Endothelial cell of umbilical vein (primary cell): ENCODE measurements at places on chromosomes 12 and 14. TPM values are rescaled to one million over a fixed set of nuclear protein-coding genes. Genes with fewer than 3 reads are reported as not detected.

PTPRQ gene
- not detected in 2 replicates for total RNA-seq

KRT7 gene
- 293 and 420 TPM in 2 replicates for total RNA-seq

ZNF219 gene
- 12.8 and 15.2 TPM in 2 replicates for total RNA-seq

DNA sequence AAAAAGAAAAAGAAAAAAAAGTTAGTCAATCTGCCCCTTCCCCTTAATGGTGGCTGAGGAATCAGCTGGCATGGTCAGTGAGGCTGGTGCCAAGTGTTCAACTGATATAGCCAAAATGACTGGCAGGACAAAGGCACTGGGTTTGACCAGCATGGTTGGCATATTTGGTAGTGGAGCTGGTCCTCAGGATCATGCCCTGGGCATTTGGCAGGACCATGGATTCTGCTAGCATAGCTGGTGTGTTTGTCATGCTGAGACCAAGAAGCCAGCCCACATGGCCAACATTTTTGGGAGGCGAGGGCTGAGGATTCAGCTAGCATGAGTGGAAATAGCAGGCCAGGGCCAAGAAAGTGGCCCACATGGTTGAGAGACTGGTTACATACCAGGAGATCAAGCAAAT is 136.5 kb downstream of the FBXL14 start:
- no peak for DNase-seq

DNA sequence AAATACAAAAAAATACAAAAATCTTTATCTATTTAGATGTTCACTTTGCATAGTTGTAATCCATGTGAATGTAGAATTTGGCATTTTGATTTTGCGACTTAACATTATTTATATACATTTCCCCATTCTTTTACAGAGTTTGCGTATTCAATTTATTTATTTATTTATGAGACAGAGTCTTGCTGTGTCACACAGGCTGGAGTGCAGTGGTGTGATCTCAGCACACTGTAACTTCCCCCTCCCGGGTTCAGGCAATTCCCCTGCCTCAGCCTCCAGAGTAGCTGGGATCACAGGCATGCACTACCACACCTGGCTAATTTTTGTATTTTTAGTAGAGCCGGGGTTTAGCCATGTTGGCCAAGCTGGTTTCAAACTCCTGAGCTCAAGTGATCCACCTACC is 25.3 kb upstream of the STRN3 start:
- DNase-seq, result no peak

GRCh38 chr12:53082637-53083175 is 3.5 kb upstream of the SPRYD3 start:
- DNase-seq, result no peak

DNA sequence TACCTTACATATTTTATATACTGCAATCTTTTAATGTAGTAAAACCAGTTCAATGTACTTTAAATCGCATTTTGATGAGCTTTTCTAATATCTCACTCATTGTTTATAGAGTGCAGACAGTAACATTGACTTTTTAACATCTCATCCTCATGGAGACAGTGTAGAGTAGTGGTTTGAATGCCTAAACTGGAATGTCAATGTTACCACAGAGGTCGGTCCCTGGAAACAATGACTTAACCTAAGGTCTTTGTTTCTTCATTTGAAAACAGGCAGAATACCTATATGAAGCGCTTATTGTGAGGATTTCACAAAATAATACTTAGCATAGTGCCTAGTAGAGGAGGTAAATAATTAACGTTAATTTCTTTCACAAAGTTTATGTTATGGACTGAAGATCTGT is 5.0 kb downstream of the CDK17 start:
- DNase-seq, result peak; percentile 17

- peak; percentile 54 for DNase-seq
Measured at GRCh38 chr14:22314183-22314820, 274.7 kb downstream of the DAD1 start.
